ENCODE measurements at places on chromosomes 13 and 19.

DNA sequence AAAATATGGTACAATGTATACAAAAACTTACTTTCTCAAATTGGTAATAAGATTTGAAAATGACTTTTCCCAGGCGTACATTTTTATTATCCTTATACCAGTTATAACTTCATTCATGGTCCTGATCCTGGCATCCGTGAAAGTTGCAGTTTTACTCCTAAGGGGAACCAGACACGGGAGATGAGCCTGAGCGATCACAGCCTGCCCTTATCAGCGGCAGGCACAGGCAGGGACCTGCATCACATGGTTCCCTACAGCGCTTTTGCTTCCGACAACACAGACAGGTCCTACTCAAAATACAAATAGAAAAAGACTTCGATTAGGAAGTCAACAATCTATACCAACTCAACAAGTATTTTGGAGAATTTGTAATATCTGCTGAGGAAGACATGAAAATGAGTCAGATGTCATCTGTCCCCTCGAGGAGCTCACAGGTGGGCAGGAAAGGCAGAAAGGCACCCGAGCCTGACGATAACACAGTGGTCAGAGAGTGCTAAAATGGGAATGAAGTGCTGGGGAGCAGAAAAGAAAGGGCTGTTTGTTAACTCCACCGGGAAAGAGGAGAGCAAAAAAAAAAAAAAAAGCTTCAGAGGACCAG is 93.4 kb downstream of the ABCC4 start:
- DNase-seq: no peak

- DNase-seq: no peak
Measured at GRCh38 chr13:35468195-35468594, 8.3 kb downstream of the MAB21L1 start.

GRCh38 chr13:48412881-48413351 is at the start of gene LPAR6:
Gene LPAR6 (minus strand): TSS chr13:48413113. CDS start chr13:48412423, 690 bp downstream.
- no peak for DNase-seq

- DNase-seq: no peak
Measured at GRCh38 chr19:45607071-45608029, 5.3 kb upstream of the GPR4 start.

- no peak for DNase-seq
Measured at GRCh38 chr13:108227651-108228272, 9.6 kb downstream of the ABHD13 start.

DNA sequence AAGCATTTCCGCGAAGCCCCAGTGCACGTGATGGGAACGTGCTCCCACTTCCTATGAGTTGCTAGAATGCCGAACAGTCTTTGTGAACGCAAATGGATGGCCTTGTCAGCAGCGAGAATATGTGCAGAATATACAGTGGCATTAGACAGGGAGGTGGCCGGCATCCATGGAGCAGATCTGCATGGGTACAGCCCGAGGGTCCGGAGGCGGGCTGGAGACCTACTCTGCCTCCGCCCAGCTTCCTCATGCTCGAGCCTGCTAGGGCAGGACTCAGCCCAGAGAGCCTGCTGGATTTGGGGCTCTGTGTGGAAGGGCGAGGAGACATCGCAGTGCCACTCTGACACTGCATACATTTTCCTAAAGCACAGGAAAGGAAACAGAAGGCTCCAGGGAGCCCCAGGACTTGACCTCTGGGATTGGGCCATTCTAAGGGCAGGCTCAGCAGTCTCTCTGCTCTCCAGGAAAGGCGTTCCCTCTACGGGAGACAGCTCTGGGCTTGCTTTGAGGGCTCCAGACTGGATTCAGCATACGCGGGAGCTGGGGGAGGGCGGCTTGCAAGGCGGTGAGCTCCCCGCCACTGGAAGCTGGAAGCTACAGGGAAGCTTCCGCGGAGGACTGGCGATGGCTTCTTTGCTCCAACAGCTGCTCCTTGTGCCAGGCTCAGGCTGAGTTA is 55.9 kb upstream of the UQCRFS1 start:
- DNase-seq: no peak

- DNase-seq: no peak
Measured at GRCh38 chr13:21079761-21080592, 18.6 kb upstream of the LATS2 start.

GRCh38 chr19:49390929-49391359 is 2.9 kb downstream of the KASH5 start:
- DNase-seq: no peak

DNA sequence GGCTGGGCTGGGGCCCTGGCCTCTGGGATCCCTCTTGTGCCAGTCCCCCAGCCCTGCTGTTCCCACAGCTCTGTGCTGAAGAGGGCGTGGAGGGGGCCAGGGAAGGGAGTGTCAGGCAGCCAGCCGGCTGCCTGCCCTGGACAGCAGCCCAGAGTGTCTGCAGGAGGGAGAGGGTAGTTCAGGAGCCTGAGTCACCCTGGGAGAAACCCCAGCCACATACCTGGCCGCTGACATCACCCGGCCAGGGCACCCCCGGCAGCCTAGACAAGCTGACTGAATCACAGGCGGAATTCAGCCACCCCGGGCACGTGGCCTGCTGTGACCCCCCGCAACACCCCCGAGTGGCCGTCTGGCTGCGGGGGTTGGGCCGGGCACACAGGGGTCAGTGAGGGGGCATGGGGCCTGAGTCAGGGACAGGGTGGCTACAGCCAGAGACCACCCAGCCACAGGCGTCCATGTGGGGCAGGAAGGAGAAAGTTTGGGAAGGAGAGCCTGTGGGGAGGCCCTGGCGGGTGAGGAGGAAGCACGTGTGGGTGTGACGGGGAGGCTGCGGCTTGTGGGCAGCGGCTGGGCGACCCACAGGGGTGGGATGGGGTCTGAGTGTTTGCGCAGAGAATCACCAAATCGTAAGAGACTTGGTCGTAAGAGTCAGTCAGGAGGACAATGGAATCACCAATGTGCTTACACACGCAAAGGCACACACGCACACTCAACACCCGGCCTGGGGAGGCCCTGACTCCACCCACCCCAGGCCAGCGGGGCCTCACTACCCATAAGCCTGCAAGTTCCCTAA is 11.9 kb upstream of the FOSB start:
- DNase-seq: no peak

GRCh38 chr13:55155046-55155445 is 1985.7 kb upstream of the PRR20A start:
- no peak for DNase-seq

- no peak for DNase-seq
Measured at GRCh38 chr13:43379738-43380137, 356.4 kb downstream of the DNAJC15 start.
